ENCODE measurements at places on chromosomes 12 and 14.

DNA sequence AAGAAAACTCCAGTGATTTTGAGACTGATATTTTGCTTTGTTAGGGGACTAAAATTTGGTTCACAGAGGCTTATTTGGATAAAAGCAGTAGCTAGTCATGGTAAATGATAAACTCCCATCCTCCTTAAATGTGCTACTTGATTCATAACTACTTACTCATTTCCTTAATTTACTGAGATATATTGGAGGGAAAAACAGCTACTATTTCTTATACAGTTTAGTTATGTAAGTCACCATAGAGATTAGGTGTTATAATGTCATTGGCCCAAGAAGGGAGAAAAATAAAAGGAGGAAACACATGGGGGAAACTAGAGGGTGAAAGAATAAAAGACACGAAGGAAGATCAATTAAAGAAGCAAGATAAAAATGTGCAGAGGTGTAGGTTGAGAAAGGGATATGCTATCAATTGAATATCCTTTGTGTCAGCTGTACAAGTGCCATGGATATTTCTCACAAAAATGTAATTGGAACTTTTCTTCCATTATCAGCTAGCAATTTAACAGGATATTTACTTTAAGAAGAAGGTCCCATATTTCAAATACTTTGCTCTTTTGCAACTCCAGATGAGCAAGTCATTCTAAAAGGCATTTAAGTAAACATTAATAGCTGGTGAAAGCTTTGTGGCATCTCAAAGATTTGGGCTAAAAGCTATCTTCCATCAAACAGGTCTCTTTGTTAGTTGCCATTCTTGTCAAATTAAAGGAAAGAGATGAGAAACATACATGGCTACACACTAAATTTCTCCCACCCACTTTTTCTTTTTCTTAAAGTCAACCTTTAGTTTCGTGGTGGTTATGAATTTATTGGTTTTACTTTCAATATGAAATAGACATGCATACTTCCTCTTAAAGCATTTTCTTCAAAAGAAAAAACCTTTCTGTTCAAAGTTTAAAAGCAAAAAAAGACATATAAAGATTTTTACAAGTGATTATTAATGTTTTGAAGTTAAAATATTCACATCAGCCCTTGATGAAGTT is 439.5 kb downstream of the CCER1 start:
- no peak for DNase-seq

- DNase-seq = peak; percentile 59
Observed at GRCh38 chr12:120012067-120012621, 23.1 kb downstream of the BICDL1 start.

DNA sequence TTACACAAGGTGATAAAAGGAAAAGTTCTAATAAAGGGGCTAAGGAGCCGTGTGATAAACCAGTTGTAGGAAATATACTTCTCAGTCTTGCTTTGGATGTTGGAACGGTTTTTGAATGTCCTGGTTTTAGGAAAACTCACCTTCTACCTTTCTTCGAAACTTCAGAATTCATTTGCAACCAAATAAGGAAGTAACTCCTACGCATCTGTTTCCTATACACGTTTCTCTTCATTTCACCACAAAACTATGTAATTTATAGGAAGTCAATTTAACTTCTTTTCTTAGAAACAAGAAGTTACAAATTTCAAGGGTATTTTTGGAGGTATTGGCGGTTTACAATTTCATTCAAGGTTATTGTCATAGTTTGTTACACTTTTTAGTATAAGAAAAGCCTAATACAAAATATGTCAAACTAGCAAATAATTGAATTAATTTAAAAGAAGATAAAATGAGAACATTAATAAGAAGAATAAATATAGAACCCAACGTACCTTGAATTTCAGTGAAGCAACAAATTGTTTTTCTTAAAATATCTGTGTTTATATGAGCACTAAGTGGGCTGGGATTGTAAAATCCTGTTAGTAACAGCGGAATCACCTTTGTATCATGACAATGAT is 33.2 kb upstream of the CD69 start:
- DNase-seq = no peak

DNA sequence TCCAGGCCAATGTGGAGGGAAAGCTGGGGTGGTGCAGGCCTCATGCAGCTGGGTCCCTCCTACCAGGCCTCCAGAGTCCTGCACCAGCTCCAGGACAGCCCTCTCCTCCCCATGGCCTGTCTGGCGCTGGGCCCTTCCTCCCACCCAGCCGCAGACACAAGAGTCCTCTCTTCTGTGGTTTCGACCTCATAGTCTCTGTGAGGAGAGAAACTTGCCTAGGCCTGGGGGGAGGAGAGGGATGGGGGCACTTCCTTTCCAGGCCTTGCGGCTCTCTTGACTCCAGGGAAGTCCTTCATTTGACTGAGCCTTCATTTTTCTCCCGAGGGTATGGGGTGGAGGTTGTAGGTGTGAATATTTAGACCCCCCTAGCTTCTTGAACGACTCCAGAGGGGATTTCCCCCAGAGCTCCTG is 2.3 kb downstream of the MMP14 start:
- no peak for DNase-seq

- no peak for DNase-seq
Observed at GRCh38 chr12:15088105-15088504, 115.3 kb downstream of the PDE6H start.

- DNase-seq = no peak
Observed at GRCh38 chr12:9750276-9751203, 10.2 kb downstream of the CD69 start.

DNA sequence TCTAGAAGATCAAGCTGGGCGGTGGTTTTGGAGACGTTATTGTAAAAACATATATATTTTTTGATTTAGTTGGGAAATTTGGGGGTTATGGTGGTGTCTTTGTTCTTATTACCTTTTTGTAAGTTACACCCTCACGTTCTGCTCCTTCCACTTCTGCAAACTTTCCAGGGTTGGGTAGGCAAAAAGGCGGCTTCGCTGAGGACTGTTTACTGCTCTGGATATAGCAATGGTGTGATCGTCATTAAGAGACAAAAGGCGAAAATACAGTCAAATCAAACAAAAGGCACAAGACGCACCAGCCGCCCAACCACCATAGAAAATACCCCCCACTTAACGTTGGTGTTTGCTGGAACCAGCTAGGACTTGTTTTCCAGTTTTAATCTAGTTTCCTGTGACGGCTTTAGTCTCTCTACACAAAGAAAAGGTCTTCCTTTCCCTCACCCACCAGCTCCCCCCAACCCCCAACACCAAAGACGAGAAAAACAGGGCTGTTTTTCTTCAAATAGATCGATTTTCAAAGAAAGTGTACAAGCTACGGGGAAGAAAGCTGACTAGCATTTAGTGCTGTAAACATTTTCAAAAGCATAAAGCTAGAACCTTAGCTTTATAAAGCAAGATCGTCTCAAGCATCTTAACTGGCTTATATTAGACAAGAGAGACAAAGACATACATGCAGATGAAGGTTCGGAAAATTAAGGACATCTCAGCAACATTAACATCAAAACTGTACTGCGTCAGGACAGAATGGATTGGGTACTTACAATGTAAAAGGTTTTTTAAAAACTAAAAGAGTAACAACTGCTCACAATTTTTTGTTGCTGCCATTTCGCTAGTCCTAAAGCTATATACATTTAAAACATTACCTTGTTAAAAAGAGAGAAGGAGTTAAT is 2.0 kb upstream of the SETD1B start:
- no peak for DNase-seq

DNA sequence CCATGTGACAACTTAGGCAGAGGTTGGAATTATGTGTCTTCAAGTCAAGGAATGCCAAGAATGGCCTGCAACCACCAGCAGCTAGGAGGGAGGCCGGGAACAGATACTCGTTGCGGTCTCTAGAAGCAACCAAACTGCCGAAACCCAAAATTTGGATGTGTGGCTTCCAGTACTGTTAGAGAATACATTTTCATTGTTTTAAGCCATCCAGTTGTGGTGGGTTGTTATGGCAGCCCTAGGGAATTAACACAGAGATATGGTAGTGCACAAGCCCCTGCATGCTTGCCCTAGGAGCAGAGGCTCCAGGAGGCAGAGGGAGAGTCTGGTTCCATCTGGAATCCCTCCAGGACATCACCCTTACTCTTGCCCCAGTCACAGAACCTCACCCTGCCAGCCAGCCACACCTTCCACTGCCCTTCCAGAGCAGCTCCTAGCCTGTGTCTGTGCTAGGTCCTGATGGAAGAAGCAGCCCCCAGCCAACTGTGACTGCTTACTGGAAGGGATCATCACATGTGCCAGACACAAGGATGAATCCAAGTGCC is 19.5 kb downstream of the PITPNM2 start:
- no peak for DNase-seq

GRCh38 chr12:128705140-128705539 is 118.6 kb downstream of the SLC15A4 start:
- no peak for DNase-seq

DNA sequence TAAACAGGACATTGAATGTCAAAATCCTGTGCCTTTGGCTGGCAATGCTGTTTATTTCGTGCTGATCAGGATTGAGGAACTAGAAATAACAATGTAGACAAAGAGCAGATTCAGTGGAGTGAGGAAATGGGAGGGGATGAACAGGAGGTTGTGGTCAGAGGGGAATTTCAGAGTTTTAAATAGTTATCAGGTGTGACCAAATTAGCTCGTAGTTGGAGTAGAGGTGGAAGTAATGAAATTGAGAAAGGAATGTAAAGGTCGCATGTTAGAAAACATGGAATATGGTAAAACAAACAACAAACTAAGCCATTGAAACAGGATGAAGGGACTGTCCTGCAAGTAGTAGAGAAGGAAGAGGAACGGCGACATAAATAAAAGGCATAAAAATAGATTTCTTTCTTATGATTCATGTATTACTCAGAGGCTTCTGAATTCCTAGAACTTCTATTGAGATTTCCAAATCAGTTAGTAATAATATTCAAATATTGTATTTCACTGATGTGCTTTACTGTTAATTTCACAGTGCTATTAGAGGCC is 9.5 kb upstream of the SAV1 start:
- no peak for DNase-seq

All from activated CD4-positive, CD25-positive, alpha-beta regulatory T cell treated with anti-CD3 and anti-CD28 coated beads, Interleukin-2, amount 50 U/mL, for 72 hours (primary cell).